NCI-H510A (cell line): ENCODE measurements at places on chromosomes 11 and 22.

- DNase-seq: no peak
Observed at GRCh38 chr22:49307481-49307830, 520.2 kb downstream of the BRD1 start.

DNA sequence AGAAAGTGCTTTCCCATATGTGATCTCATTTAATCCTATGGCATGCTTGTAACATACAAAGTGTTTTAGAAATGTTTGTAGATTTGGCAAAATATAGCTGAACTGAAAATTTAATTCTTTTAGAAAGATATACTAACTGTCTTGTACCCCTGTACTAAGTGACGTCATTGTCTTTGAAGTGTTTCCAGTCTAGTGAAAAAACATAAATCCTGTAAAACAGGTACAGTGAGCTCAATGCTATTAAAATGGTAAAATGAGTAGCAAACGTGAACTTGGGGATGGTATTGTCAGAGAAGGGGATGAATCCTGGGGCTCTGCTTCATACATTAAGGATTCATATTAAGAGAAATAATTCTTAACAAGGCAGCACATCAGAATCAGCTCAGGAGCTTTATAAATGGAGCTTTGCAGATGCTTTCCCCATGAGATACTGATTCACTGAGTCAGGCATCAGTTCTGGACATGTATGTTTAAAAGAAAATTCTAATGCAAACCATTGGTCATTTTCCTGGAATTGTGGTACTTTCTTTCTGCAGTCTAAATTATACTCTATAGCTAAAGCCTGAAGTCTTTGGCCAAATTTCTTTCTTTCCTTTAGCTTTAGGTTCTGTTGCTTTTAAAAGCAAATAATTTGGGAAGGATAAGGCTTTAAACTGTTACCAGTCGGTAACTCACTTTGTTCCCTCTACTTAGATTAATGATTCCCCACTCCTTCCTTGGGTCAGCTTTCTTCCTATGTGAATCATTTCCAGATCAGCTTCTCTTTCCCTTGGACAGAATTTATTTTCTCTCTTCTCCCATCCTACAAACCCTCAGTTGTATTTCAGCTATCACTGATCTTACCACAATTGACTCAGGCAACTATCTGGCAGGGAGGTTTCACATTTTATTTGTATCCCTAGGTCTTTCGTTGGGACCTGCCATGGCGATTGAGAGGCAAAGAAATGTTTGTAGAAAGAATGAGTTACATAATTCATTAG, 57.5 kb upstream of the DDI1 start:
- DNase-seq: no peak

DNA sequence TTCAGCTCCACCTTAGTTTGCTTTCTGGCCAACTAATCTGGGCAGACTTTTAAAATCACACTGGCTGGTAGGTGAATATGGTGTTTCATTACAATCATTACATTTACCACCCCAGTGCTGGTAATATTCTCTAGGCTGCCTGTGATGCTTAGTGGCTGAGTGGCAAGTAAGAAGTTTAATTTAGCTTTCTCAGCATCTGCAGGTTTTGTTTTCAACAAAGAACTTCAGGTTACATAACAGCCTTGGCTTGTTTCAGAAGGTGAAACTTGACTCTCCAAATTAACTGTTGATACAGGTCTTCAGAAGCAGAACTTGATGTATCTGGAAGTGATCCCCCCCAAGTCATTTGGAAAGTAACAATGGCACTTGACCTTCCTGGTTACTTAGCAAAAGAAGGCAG, 423.3 kb upstream of the CCDC90B start:
- no peak for DNase-seq

- no peak for DNase-seq
Observed at GRCh38 chr22:36155702-36156101, 4.9 kb downstream of the APOL3 start.

- DNase-seq: no peak
Observed at GRCh38 chr22:31075961-31076360, 5.2 kb upstream of the SMTN start.

- no peak for DNase-seq
Observed at GRCh38 chr11:123783536-123783935, 22.6 kb downstream of the OR6M1 start.
